ENCODE measurements at places on chromosomes 12 and 14.

GRCh38 chr12:108180255-108181094 lies 51.4 kb downstream of the WSCD2 start:
- no peak for DNase-seq

DNA sequence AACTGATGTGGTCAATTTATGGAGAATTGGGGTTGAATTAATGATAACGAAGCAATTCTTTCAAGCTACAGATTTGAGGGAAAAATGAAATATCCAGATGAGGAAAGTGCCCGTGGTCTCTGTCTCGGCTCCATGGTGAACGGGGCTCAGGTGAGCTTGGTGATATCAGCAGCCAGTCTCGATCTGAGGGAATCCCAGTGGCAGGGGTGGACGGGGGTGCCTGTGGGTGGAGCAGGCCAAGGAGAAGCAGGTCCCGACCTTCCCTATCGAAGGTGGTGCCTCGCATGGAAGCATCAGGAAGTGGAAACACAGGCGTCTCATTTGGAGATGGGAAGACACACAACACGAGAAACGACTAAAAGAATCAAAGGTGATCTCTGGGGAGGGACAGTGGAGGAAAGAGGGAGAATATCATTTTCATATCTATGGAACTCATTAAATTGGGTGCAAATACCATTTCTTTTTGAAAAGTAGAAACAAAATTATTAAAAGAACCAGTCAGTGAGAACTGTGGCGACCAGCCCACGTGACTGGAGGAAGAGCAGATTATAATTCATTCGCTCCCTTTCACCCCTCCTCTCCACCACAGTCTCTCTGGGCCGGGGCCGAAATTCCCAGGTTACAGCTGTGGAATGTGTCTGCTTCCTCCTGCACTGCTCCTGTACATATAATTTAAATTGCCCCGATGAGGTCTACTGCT lies 354.3 kb upstream of the SFSWAP start:
- no peak for DNase-seq

DNA sequence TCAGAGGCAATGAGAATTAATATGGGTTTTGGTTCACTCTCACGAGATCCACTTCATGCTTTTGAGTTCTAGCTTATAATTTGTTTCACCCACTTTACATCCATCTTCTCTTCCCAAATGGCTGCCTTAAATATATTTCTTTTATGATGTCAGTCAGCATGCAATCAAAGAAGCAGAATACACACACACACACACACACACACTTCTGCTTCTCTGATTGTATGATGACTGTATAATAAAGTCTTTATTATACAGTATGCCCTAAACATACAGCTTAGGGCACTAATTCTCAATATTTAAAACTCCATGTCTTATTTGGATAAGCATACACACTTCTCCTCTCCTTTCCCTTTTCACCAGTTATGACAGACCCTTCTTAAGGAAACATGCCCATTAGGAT lies 6.7 kb upstream of the ETV6 start:
- no peak for DNase-seq

DNA sequence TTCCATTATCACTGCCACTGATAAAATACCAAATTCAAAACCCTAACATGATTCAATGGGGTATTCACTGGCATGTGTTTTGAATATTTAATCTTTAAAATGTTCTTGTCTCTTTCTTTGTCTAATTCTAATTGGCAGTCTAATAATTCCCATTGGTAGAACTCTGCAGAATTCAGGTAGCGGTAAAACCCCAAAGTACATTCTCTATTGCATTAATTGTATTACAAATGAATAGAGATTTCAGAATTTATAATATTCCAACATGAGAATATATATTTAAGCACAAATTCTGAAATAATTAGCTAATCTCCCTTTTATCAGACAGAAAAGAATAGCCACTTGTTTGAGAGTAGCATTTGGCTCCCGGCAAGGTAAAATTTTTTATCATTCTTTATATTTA lies at the start of gene OR4N5:
Gene OR4N5 (plus strand): TSS at position 301 of the 400 bp plus-strand sequence. CDS start 4,916 bp downstream, outside the sequence.
- no peak for DNase-seq

- DNase-seq, result no peak
Measured at GRCh38 chr14:50726372-50727107, 58.4 kb upstream of the SAV1 start.

DNA sequence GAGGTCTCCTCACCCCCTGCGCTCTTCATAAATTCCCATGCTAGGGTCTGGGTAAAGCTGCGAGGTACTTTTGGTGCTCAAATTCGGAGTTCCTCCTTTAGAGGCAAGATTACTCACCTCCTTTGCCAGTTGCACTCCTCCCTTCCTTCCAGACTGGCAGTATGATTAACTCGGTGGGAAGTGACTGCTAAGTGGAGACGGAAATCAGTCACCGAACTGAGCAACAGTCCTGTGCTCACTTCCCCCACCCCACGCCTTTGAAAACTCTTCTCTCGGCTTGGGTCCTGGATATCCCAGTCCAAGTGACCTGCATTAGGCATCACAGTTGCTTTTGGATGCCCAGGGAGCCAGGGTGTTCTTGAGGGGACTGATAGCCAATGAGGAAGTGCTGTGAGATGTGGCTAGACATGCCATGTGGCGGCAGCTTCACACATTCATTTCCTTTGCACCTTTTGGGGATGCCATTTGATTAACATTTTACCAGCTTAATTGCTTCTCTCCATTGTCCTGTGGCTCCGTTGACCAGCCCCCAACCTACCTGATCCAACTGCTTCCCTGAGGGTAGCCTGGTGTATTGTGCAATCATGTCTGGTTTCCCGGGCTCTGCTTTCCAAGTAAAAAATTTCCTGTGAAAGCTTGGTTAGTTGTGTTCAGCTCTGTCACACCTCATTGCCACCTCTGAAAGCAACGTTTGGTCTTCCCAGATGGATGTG lies 840 bp downstream of the PNP start:
- no peak for DNase-seq

- no peak for DNase-seq
Measured at GRCh38 chr12:94807951-94808350, 157.6 kb upstream of the TMCC3 start.

DNA sequence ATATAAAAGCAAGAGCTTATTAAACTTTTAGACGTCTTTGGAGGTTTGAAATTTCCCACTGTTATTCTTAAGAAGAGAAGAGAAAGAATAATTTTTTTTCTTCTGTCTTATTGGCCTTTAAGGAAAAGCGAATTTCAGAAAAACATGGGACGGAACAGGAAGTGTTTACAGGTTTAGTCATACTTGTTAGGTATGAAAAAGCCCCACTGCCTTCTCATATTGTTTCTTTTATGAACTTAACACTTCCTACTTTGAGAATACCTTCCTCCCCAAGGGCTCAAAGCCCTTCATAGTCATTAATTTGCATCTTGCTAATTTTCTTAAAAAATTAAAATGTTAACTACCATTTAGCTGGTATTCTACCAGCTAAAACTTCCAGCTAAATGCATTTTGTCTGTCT lies 82.0 kb downstream of the ETV6 start:
- no peak for DNase-seq

DNA sequence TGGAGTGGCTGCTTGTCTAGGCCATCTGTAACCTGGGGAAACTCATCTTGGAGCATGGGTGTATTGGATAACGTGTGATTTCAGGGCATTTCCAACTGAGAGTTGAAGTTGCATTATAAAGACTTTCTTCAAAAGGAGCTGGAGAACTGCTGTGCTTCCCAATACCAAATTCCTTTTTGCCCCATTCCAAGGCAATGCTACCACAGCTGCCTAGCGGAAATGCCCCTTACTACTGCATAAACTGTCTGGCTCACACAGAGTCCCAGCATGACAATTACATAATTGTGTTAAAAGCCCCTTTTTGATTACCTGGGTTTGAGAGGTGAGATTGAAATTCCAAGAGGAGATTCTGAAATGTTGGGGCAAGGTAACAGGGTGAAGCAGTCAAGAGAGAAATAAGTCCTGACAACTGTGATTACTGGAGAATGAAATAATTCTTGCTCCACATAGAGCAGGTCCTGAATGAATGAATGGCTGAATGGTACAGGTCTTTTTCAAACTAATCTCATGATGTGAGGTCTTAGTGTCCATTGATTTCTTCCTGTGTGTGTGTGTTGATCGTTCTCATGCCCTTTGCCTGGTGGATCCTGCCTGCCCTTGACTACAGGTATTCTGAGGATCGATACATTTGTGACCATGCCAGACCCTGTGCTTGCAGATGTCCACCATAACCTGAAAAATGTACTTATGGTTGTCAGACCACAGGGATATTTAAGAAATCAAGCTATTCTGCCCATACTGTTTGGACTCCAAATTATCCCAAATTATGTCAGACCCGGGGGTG lies 386.5 kb downstream of the GRIN2B start:
- DNase-seq, result no peak

DNA sequence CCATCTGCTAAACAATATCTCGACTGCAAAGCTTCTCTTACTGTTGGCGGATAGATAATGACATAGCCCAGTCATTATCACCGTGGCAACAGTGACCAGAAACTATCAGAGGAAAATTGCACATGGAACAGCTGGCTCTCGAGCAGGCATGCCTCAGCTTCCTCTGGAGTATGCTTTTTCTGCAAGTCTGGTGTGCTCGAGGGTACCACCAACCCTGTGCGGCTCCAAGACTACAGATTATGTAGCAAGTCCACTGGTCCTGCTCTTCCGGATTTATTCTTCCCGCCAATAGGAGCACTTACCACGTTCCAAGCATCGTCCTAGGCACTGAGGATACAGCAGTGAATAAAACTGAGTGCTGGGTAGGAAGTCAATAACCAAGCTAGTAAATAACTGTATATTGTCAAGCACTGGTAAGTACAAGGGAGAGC lies 1.4 kb upstream of the GLRX5 start:
- DNase-seq, result no peak

GRCh38 chr14:50792634-50793068 lies 38.3 kb downstream of the NIN start:
- peak; percentile 32 for DNase-seq

DNA sequence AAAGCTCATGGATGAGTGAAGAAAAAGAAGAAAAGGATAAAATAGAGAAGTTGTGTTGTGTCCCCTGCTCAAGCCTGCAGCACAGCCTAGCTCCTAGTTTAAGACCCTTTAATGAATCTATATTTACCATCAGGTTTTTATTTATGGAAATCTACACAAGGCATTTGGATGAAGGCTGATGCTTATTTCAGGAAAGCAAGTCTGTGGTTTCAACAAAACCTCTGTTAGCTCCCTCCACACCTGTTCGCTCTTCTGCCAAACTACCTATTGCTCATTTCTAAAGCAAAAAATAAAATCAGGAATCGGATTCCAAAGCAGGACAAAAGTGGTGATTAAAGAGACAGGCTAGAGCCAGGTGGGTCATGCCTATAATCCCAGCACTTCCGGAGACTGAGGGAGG lies 18.9 kb upstream of the MAP3K9 start:
- no peak for DNase-seq
